ENCODE measurements at places on chromosomes 11 and 22.

DNA sequence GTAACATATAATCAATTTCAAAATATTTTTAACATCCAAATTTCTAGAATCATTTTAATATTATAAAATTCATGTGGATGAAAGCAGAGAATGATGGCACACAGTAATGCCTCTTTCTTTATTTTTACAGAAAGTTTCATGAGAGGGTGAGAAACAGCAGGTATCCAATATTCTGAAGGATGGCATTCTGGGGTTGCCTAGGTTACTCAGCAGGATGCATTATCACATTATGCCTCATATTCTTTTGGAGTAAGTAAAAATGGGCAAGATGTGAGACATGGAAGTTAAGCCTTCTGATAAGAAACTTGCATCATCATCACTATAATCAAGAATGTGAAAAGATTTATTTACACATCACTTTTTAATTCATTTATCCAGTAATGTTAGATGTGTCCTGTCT, 148.7 kb upstream of the PGR start:
- DNase-seq = no peak

- no peak for DNase-seq
These were observed 26.5 kb downstream of the ARHGEF17 start for GRCh38 chr11:73334384-73335203.

- DNase-seq = no peak
These were observed 11.0 kb upstream of the OR56A3 start for GRCh38 chr11:5931061-5931460.

DNA sequence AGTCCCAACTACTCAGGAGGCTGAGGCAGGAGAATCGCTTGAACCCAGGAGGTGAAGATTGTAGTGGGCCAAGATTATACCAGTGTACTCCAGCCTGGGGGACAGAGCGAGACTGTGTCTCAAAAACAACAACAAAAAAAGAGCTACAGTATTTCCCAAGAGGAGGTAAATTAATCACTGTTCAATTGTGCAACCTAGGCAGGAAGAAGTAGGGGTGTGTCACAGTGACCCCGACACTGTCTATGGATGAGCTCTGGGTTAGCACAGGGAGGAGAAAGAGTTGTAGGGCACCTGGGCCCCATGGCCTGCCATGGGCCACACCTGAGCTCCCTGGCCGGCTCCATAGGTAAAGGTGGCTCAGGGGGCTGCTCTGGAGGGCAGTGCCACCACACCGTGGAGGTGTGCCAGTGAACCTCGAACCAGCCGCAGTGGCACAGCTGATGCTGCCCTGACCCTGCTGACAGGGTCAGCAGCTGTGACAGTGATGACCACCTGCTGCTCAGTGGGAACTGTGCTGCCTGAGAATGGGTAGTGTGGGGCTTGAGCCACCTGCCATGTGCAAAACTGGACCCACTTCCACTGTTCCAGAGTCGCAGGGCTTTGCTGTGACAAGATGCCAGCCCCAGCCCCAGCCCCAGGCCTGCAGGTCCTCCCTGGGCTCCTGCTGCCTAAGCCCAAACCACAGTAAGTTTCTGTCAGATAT, 84.0 kb upstream of the PITPNB start:
- DNase-seq = no peak

DNA sequence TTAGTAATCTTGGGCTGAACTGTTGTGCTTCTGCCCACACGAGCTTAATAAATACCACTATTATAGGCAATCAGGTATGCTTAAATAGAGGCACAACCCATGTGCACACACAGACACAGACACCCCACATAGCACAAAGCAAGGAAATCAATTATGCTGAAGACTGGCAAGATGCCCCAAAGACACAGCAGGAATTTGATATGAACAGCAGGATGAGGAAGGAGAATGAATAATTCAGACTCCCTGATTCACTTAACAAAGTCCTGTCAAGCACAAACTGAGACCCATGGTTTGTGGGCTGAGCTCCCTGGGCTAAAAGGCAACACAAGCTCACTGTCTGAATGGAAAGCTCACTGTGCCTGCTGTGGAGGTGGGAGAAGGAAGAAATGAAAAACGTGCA, 42.5 kb downstream of the RBFOX2 start:
- DNase-seq = no peak

- DNase-seq = no peak
These were observed 8.7 kb upstream of the ABTB2 start for GRCh38 chr11:34366522-34366921.
